ENCODE measurements at places on chromosomes 2 and 18. TPM values are rescaled to one million over a fixed set of nuclear protein-coding genes. Genes with fewer than 3 reads are reported as not detected.

- H3K27me3 ChIP-seq, result no peaks in the 10 kb centered on the region
- no peaks in the 10 kb centered on the region for H3K4me1 ChIP-seq
- no peak for DNase-seq
Measured at GRCh38 chr18:79829136-79829854, 31.6 kb downstream of the KCNG2 start.

DNA sequence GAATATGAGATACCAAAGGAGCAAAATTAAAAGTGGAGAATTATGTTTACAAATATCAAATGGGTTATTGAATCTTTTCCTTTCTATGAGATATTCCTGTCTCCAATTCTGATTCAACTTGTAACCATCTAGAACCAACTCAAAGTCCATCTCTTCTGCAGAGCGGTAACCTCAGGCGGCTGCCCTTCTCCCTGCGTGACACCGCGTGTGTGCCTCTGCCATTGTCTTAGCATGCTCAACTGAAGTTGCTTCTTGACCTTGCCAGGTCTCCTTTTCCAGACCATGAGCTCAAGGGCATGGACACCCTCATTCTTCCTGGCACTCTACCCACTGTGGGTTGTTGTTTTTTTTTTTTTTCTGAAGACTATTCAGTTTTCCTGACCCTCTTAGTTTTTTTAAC, 104.0 kb upstream of the FOSL2 start:
- H3K4me3 ChIP-seq, result no peak overlapping the region
- DNase-seq, result no peak
- no peaks in the 10 kb centered on the region for H3K27me3 ChIP-seq

DNA sequence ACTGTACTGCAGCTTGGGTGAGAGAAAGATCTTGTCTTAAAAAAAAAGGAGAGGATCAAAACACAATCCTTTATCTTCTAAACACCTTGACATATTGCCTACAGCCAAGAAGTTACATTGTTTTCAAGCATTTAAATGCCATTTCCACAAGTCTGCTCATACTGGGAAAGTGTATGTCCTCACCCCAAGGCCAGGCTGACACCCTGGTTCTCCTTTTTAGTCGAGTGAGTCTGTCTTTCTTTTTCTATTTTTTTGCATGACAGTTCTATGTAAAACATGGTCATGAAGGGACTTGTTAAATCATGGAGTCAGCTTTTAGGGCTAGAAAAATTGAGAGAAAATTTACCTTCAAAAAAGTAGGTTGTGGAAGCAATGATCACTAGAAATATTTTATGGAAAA, 233.3 kb downstream of the FAM210A start:
- H3K27ac ChIP-seq, result no peak overlapping the region
- DNase-seq, result no peak
- H3K27me3 ChIP-seq, result no peaks in the 10 kb centered on the region
- peaks cover 2% of the 10 kb centered on the region for H3K4me1 ChIP-seq

- DNase-seq, result no peak
- no peak overlapping the region for H3K4me3 ChIP-seq
- peaks cover 36% of the 10 kb centered on the region for H3K4me1 ChIP-seq
- no peak overlapping the region for H3K27ac ChIP-seq
- H3K27me3 ChIP-seq, result no peaks in the 10 kb centered on the region
- H3K36me3 ChIP-seq, result peaks cover 7% of the 10 kb centered on the region
Measured at GRCh38 chr2:10410001-10410822, 37.9 kb downstream of the ODC1 start.

DNA sequence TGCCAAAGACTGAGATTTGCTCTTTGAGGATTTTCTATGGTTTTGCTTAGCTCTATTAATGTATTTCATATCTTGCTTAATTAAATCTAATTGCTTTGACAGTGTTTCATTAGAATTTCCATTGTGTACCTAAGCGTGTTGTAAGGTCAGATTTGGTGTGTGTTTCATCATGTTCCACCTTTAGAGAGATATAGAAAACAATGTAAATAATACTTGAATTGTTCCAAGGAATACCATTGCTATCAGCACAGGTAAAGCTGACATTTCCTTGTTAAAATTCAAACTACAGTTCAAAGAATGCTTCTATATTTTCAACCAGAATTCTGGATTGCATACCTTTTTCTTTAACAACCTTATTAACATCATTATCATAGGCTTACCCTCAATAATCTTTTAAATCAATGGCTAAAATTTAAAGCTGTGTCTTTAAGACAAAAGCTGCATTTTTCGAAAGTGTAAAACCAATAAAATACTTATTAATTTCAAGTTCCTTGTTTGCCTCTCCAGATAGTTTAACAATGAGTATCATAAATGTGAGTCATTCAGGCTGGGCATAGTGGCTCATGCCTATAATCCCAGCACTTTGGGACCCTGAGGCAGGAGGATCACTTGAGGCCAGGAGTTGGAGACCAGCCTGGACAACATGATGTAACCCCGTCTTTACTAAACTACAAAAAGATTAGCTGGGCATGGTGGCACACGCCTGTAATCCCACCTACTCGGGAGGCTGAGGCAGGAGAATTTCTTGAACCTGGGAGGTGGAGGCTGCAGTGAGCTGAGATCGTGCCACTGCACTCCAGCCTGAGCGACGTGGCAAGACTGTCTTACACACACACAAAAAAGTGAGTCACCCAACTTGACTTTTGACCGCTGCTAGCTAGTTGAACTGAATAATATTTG, 188.0 kb upstream of the PKDCC start:
- no peak for DNase-seq
- H3K4me3 ChIP-seq, result no peak overlapping the region
- H3K27me3 ChIP-seq, result peaks cover 16% of the 10 kb centered on the region
- H3K4me1 ChIP-seq, result no peaks in the 10 kb centered on the region
- H3K36me3 ChIP-seq, result no peaks in the 10 kb centered on the region
- no peak overlapping the region for H3K27ac ChIP-seq

DNA sequence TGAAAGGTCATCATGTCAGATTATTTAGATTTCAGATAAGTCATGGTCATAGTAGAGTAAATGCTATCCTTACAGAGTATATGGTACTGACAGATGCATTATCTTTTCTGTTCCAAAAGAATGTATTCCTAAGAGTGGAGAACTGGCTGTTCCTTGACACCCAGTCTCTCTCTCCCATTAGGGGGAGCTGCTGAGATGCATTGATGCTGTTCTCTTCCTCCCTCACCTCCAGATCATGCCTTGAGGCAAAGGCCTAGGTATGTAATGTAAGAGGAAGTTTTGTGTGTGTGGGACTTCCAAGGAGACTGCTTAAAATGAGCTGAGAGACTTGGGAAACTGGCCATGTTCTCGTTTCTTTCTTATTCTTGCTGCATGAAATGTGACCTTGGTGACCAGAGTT, 979.5 kb upstream of the CELF4 start:
- H3K4me1 ChIP-seq, result no peaks in the 10 kb centered on the region
- no peak for DNase-seq
- no peak overlapping the region for H3K4me3 ChIP-seq
- H3K27me3 ChIP-seq, result no peaks in the 10 kb centered on the region

DNA sequence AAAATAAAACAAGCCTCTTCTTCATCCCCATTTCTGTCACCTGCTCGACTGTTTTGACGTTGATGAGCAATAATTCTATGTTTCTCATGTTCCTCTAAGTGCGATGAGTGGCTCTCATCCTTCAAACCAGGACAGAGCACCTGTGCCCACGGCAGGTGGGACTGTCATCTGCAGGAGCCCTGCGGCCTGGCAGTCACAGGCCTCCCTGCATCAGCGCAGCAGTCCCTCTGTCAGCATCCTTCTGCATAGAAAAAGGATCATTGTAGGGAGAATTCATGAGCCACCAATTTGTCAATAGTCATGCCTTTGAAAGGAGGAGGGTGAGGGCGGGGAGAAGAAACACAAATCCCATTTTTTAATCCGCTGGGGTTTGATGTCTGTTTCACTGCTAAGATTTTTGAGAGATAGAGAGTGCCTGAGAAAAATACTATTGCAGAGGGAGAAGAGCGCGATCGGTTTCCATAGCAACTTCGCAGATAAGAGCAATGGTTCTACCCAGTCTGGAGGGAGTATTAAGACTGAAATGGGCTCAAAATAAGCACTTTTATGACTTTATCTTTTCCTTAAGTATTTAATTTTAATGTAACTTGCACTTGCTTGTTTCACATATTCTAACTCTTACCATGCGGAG, 234.3 kb upstream of the NCKAP5 start:
- H3K4me3 ChIP-seq, result no peak overlapping the region
- no peaks in the 10 kb centered on the region for H3K36me3 ChIP-seq
- no peak overlapping the region for H3K27ac ChIP-seq
- H3K4me1 ChIP-seq, result no peaks in the 10 kb centered on the region

DNA sequence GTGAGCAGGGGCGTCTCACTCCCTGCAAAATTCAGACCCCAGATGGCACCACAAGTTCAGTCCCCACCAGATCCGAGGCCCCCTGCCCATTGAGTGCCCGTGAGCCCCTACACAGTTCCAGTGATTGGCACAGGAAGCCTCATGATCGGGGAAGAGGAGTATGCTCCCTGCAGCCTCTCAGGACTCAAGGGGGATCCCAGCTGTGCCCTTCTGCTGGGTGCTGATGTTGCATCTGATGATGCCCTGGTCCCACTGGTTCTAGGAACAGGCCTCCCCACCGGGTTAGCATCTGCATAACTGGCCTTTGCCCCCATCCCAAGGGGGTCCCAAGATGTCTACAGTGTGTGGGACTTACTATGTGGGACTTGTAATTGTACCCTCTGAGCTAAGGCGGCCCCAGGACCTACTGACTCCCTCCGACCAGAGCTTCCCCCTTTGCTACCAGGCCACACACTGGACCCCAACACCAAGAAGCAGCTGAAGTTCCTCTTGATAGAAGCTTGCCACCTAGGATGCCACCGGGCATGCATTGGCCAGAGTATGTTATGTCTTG, 8.6 kb downstream of the ALPG start:
- peaks cover 12% of the 10 kb centered on the region for H3K4me1 ChIP-seq
- H3K27me3 ChIP-seq, result peaks cover 56% of the 10 kb centered on the region
- no peaks in the 10 kb centered on the region for H3K36me3 ChIP-seq
- H3K27ac ChIP-seq, result no peak overlapping the region
- no peak for DNase-seq

Gene REG3G
- total RNA-seq, result not detected

GRCh38 chr2:127387655-127388422, at the start of gene MAP3K2:
Gene MAP3K2, minus strand, starts transcription at chr2:127387975. Its CDS starts 44,846 bp downstream, at chr2:127343129.
- H3K4me3 ChIP-seq, result peak within 1 kb of the TSS; percentile 78
- H3K4me1 ChIP-seq, result peaks cover 57% of the 10 kb centered on the region
- no peaks in the 10 kb centered on the region for H3K27me3 ChIP-seq
- H3K36me3 ChIP-seq, result peaks cover 16% of the 10 kb centered on the region
- H3K27ac ChIP-seq, result peak within 1 kb of the TSS; percentile 83

DNA sequence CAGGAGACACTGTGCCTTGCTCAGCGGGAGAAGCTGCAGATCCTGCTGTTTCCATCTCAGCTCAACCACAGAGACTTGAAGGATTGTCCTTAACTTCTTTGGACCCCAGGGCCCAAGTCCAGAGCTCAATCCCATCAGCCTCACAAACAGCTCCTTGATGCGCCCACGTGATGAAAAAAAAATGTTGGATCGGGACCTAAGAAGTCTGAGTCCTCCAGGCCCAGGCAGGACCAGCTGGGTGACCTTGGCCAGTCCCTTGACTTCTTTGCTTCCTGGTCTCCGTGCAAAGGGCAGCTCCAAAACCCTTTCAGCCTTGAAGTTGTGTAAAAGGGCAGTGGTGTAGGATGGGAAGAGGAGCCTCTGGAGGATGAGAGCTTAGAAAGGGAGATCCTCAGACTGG, 175.5 kb downstream of the ZFP36L2 start:
- no peak overlapping the region for H3K27ac ChIP-seq
- H3K27me3 ChIP-seq, result peaks cover 36% of the 10 kb centered on the region
- H3K4me1 ChIP-seq, result peaks cover 23% of the 10 kb centered on the region
- no peak overlapping the region for H3K4me3 ChIP-seq
- no peak for DNase-seq

DNA sequence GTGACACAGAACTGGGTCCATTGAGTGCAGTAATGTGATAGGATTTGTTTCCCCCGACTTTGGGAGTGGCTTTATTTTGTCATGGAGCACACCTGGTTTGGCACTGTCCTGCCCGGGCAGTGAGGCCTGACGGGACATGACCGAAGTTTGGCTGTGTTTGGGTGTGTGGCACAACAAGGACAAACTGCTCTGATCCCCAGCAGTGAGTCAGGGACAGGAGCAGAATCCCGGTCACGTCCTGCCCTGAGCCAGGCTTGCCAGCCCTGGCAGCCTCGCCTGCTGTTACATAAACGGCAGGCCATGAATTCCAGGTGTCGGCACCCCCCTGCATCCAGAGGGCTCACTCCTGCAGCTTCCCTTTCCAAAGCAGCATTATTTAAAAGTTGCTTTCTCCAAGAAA, 45.7 kb downstream of the IMPA2 start:
- no peak overlapping the region for H3K27ac ChIP-seq
- no peak for DNase-seq
- no peaks in the 10 kb centered on the region for H3K27me3 ChIP-seq
- peaks cover 3% of the 10 kb centered on the region for H3K4me1 ChIP-seq

Gene ANKRD30B
- total RNA-seq, result not detected

GRCh38 chr2:54839461-54840255, 116.2 kb downstream of the EML6 start:
- no peak for DNase-seq
- H3K27me3 ChIP-seq, result no peaks in the 10 kb centered on the region
- H3K27ac ChIP-seq, result no peak overlapping the region
- no peaks in the 10 kb centered on the region for H3K4me1 ChIP-seq
- no peaks in the 10 kb centered on the region for H3K36me3 ChIP-seq
- no peak overlapping the region for H3K4me3 ChIP-seq

Gene OBSL1
- not detected for total RNA-seq

DNA sequence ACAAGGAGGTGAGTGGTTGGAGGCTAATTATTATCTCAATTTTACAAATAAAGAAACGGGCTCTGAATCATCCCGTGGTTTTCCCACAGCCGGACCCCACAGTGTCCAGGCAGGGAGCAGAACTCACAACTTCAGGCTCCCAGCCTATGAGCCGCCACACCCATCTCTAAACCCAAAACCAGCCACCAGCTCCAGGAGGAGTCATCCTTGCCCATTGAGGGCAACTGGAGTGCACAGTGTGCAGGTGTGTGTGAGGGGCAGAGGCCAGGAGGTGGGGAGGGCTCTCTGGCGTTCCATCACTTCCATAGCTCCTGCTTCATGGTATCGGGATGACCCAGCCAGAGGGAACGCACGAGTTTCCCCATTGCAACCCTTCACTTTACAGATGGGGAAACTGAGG, 144.5 kb downstream of the CYP26B1 start:
- peaks cover 2% of the 10 kb centered on the region for H3K27me3 ChIP-seq
- H3K36me3 ChIP-seq, result no peaks in the 10 kb centered on the region
- no peak for DNase-seq
- H3K4me3 ChIP-seq, result no peak overlapping the region
- H3K27ac ChIP-seq, result no peak overlapping the region

Gene SCYGR8
- total RNA-seq, result not detected

- H3K27me3 ChIP-seq, result peaks cover 37% of the 10 kb centered on the region
- no peaks in the 10 kb centered on the region for H3K4me1 ChIP-seq
- H3K4me3 ChIP-seq, result no peak overlapping the region
- no peak overlapping the region for H3K27ac ChIP-seq
- DNase-seq, result no peak
- H3K36me3 ChIP-seq, result no peaks in the 10 kb centered on the region
Measured at GRCh38 chr2:118808429-118808809, 39.0 kb downstream of the EN1 start.

Gene TNFRSF11A
- 26.0 TPM for total RNA-seq

Gene SFTPB
- not detected for total RNA-seq

Gene VSNL1
- not detected for total RNA-seq

GRCh38 chr2:163210430-163210918, 371.9 kb upstream of the KCNH7 start:
- H3K27ac ChIP-seq, result no peak overlapping the region
- no peaks in the 10 kb centered on the region for H3K36me3 ChIP-seq
- no peak overlapping the region for H3K4me3 ChIP-seq
- H3K27me3 ChIP-seq, result no peaks in the 10 kb centered on the region

Gene DRC1
- not detected for total RNA-seq

- H3K27me3 ChIP-seq, result no peaks in the 10 kb centered on the region
- no peaks in the 10 kb centered on the region for H3K36me3 ChIP-seq
- H3K27ac ChIP-seq, result no peak overlapping the region
- no peaks in the 10 kb centered on the region for H3K4me1 ChIP-seq
- no peak for DNase-seq
Measured at GRCh38 chr2:116979916-116980764, 834.4 kb upstream of the DDX18 start.

All from activated CD4-positive, alpha-beta memory T cell treated with anti-CD3 and anti-CD28 coated beads, Interleukin-2, amount 10 ng/mL, durations not matched to agents 7 days and 5 days (primary cell).